ENCODE measurements at places on chromosomes 11 and 22.

DNA sequence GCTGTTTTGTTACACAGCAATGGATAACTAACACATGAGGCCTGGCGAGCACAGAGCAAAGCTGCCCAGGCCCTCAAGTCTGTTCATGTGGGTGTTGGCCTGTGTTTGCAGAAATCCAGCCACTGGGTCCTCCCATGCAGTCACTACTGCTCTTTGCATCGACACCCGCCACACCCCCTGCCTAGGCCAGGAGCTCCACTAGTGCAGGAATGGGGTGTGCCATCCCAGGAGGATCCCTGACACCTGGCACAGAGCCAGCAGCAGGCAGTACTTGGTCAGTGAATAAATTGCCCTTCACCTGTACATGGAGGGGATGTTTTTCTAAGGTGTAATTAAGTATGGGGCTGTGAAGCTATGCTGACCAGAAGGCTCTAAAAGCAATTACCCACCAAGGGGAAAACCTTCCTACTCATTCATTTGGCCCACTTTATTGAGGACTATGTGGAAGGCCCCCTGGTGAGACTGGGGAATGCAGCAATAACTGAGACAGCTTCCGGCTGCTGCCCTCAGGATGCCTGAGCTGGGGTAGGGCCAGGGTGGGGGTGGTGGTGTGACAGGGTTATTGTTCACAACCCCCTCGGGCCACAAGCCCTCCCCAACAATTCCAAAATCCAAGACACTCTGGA, 160.8 kb downstream of the CRYBB2 start:
- no peak for DNase-seq

DNA sequence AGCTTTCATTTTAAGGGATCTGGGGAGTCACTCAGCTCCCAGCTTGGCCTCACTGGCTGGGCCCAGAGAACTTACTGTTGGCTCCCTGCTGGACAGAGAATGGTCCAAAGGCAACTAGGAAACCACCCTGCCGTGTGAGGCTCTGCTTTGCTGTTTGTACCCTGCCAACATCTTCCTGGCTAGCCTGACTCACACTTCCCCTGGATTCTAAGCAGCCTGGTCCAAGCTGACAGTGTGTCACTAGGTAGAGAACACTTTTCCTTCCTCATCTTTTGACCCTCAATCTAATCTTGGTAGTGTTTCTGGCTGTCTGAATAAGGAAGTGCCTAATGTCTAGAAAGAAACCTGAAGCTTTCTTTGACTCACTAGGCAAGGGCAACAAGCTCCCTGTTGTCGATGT, 76.7 kb downstream of the FAR1 start:
- no peak for DNase-seq

DNA sequence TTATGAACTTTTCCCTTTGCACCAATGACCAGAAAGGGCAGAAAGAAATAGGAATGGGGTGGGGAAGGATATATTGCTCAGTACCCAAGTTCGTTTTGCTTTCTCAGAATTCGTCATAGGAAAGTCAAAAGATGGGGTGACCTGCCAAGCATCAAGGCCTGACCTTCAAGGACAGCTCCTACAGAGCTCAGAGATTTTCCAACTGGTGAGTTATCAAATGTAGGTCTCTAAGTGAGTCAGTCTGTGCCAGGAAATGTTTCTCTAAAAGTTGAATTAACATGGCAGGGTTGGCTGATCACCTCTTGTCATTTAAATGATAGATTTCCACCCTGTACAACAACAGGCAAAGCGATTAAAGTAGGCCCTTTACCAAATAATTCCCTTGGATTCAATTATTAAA, 307.2 kb downstream of the CADM1 start:
- no peak for DNase-seq

GRCh38 chr11:492427-493226, 14.4 kb downstream of the RNH1 start:
- no peak for DNase-seq

All from cortex of kidney (tissue), 1 donor.